ENCODE measurements at places on chromosomes 1 and 21.

DNA sequence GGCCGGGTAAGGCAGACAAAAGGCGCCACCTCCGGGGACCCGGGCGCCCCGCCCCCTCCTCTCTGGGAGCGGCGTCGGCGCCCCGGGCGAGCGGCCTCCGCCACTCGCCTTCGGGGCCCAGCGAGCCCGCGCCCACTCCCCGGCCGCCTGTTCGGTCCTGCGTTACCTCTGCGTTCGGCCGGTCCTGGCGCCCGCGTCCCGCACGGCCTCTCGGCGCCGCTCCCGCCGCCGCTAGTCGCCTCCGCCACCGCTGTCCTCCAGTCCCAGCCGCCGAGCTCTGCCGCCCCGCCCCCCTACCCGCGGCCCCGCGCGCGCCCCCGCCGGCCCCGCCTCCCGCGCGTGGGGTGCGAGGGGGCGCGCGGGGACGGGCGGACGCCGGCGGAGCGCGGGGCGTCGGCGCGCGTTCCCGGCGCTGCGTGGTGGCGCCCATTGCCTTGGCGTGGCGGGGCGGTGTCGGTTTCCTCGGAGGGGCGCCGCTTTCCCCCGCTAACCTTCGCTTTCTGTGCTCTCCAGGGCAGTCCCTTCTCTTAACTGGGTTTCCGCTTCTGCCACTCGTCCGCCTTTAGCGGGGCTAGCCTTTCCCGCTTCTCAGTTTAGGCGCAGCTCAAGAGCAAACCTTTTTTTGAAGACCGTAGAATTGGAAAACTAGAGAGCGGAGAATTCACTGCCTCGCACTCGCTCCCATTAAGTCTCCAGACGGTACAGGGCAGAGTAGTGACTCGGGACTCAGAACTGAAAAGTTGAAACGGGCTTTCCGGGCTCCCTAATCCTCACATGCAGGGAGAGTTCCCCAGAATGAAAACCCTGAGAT, at the start of gene HP1BP3:
HP1BP3 (minus strand) TSS at position 279 of the 811 bp plus-strand sequence. CDS start 6,867 bp downstream, outside the sequence.
- DNase-seq: peak; percentile 70

DNA sequence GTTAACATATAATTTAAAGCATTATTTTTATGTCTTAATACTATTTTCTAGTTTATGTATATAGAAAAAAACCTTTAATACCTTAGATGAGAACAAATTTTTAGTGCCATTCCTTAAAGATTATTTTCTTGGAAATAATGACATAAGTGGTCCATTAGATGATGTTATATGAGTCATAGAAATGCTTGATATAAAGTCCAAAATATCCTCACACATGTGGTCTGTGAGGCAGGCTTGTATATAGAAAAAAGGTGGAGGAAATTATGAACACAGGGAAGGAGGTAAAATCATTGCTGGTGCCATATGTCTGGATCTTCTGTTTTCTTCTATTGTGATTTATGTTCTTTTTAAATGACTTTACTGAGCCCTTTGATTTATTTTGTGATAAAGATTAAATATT, 79.3 kb downstream of the MAP3K7CL start:
- DNase-seq: no peak

- no peak for DNase-seq
Observed at GRCh38 chr21:16538405-16538804, 808.6 kb downstream of the USP25 start.

- DNase-seq: no peak
Observed at GRCh38 chr21:22993822-22994574, 1995.8 kb downstream of the NCAM2 start.

GRCh38 chr1:187638733-187639434, 810.1 kb downstream of the PLA2G4A start:
- no peak for DNase-seq
